AG10803 (cell line): ENCODE measurements at places on chromosomes 4 and X.

DNA sequence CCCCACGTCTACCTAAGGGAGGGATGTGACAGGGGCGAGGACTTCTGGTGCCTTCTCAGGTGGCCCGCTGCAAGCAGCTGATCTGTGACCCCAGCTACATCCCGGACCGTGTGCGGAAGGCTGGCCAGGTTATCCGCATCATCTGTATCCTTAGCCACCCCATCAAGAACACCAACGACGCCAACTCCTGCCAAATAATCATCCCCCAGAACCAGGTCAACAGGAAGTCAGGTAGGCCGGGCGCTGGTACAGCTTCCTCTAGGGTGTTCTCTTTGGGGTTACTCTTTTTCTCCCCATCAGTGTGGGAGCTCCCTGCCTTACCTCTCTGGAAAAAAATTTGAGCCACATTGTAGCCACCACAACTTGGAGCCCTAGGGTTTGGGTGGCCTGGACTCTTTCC, 2.4 kb upstream of the FAM50A start:
- DNase-seq: no peak

- no peak for DNase-seq
Observed at GRCh38 chr4:10998846-10999245, 314.3 kb upstream of the CLNK start.

DNA sequence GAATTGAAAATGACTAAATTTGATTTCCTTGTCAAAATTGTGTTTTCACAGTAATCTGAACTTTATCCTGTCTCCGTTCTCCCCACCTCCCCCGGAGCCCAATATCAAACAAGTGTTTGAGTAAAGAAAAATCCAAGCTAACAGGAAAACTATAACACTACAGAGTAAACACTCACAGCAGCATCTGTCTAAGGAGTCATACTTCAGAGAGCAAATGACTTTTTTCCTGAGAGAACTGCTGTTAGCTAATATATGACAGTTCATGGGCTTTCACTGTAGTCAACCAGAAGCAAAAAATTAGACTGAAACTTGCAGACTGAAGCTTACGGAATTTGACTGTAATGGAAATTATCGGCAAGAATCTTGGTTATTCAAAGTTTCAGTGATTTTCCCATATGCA, 321.7 kb downstream of the ANKRD50 start:
- DNase-seq: no peak

DNA sequence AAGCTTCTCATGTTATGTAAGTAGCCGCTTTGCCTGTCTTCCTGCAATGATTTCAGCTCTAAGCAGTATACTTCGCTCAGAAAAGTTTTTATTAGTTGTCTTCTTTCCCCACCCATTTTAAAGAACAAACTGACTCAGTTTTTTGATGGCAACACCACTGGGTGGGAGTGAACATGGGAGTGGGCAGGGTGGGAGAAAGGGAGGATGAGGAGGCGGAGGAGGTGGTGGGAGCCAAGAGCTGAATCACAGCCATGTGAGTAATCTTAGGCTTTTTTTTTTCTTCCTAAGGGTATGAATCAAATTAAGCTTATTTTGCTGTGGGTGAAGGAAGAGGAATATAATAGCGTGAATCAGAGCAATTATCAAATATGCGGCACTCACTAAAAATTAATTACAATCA, 574.3 kb upstream of the DIPK2B start:
- peak; percentile 85 for DNase-seq

DNA sequence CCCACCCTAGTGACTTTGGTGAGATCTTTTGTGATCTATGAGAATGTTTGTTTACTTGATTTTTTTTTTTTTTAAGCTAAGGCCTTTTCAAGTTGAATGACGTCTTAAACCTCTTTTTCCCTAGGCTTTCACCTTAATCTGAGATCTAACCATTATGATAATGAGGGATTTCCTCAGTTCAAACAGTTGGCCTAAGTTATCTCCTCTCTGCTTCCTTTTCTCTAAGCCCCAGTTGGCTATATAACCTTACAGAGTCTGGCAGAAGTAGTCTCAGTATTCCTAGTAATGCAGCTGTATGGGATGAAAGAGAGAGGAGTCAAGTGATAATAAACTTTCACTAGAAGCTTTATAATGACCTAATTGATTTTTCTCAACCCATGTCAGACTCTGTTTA, 99.0 kb downstream of the STIM2 start:
- DNase-seq: no peak

- DNase-seq: no peak
Observed at GRCh38 chr4:122712782-122713181, 19.7 kb upstream of the BBS12 start.
